Activated CD4-positive, alpha-beta T cell treated with anti-CD3 and anti-CD28 coated beads, Interleukin-2, amount 50 U/mL, for 48 hours (primary cell): ENCODE measurements at places on chromosomes 7 and 10.

- no peak for DNase-seq
Observed at GRCh38 chr7:56092789-56093531, at the start of gene PHKG1. TSS of gene PHKG1 (minus strand) at chr7:56092952. CDS start at chr7:56088941, 4,011 bp downstream.

GRCh38 chr10:113099431-113100183 is 149.6 kb downstream of the TCF7L2 start:
- DNase-seq: no peak

GRCh38 chr10:72014785-72015480 is 50.7 kb downstream of the CHST3 start:
- no peak for DNase-seq

DNA sequence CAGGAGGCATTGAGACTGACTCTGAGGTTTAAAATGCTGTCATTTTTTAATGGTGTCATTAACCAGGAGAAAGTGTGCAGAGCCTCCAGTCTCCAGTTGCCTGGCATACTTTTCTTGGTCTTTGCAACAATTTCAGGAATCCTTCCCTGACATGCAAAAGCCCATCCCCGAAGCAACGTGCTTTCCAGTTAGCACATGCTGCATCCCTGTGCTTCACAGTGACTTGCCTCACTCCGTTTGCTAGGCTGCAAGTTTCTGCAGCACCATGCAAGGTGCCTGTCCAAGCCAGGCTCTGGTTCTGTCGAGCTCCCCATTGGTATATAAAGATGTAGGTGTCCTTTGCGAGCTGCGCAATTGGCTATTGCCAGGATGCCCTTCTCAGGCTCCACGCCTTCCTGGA is 135.0 kb downstream of the GALNT17 start:
- no peak for DNase-seq

DNA sequence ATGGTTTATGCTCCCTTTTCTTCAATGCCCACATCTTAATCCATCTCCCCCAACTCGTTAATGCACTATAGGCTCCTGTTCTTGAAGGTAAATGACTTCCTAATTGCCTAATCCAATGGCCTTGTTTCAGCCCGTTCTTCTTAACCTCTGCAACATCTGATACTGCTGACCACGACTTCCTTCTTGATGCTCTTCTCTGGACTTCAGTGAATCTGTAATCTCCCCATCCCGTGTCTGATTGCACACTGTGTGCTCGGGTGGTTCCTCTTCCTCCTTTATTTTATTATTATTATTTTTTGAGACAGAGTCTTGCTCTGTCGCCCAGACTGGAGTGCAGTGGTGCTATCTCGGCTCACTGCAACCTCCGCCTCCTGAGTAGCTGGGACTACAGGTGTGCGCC is 58.9 kb downstream of the HIPK2 start:
- DNase-seq: no peak

GRCh38 chr7:159144758-159145489 is at the start of gene VIPR2:
TSS of gene VIPR2 (minus strand) at chr7:159144867. CDS start at chr7:159144771, 96 bp downstream.
- peak; percentile 12 for DNase-seq

- no peak for DNase-seq
Observed at GRCh38 chr10:3775696-3776551, 9.1 kb downstream of the KLF6 start.

GRCh38 chr10:97584060-97584797 is at the start of gene HOGA1:
TSS of gene HOGA1 (plus strand) at chr10:97584389. CDS start at chr10:97584704, 315 bp downstream.
- no peak for DNase-seq

- no peak for DNase-seq
Observed at GRCh38 chr7:1454542-1454941, 4.7 kb downstream of the MICALL2 start.

- no peak for DNase-seq
Observed at GRCh38 chr7:97480772-97481390, 251.0 kb upstream of the TAC1 start.

GRCh38 chr7:90413185-90413528 is 9.9 kb downstream of the CLDN12 start:
- DNase-seq: no peak

- DNase-seq: no peak
Observed at GRCh38 chr10:102514487-102515311, 10.9 kb downstream of the SUFU start.

DNA sequence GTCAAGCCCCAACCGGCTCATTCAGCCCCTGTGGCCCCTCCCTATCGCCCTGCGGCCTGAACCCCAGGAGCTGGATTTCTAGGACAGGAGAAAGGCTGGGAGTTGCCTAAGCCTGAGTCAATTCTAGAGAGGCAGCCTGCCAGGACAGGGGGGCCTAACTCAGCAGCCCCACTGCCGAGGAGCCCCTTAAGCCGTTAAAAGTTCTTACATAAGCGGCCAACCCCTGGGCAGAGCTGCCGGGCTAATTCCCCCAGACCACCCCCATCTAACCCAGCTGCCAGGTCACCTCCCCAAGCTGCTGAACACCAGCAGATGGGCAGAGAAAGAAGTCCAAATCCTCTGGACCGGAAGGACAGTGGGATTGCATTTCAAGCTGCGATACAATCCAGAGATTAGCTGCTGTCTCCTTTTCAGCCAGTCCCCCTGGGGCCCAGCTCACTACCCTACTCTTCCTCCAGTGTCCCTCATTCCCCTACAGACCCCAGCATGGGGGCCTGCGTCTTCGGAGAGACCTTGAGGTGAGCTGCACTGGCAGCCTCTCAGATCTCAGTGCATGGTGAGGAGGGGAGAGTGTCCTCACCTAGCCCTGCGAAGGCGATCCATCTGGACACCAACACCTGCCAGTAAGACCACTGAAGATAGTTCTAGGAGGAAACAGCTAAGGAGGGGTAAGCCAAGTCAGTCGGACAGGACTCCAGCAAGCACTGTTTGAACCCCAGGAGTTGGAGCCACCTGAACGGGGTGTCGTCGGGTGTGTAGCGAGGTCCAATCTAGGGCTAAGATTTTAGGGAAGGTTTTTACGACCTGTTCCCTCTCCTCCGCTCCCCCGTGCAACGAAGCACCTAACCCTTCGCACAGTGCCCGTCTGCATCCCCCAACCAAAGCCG is 830 bp downstream of the IMPDH1 start:
- DNase-seq: no peak

GRCh38 chr10:59954296-59954695 is 47.9 kb upstream of the CCDC6 start:
- DNase-seq: no peak

DNA sequence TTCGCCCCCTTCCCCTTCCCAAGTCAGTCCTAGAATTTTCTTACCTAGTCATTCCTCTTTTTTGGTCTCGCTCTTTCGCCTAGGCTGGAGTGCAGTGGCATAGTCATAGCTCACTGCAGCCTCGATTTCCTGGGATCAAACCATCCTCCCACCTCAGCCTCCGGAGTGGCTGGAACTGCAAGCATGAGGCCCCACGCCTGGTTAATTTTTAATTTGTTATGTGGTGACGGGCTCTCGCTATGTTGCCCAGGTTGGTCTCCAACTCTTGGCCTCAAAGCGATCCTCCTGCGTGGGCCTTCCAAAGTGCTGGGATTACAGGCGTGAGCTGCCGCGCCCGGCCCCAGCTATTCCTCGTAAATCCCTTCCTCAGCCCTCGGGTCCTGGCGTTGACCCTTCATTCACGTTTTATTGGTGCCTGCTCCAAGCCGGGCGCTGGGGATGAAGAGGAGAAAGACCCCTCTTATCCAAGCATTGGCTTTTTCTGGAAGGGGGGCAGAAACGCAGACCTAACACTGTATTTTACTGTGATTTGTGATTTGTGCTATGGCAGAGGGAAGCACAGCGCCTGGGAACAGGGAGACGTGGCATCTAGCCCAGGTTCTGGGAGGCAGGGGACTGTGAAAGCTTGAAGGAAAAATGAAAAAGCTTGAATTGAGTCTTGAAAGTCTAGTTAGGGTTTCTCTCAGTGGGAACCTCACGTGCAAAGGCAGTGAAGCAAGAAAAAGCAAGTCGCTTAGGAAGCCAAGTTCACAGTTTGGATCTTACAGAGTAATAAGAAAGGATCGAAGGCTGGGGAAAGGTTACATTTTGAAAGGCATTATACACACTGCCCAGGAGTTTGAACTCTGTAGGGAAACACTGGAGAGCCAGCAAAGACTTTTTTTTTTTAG is 516 bp downstream of the ZNHIT1 start:
- DNase-seq: no peak

- no peak for DNase-seq
Observed at GRCh38 chr7:133150760-133151159, 68.9 kb upstream of the CHCHD3 start.

DNA sequence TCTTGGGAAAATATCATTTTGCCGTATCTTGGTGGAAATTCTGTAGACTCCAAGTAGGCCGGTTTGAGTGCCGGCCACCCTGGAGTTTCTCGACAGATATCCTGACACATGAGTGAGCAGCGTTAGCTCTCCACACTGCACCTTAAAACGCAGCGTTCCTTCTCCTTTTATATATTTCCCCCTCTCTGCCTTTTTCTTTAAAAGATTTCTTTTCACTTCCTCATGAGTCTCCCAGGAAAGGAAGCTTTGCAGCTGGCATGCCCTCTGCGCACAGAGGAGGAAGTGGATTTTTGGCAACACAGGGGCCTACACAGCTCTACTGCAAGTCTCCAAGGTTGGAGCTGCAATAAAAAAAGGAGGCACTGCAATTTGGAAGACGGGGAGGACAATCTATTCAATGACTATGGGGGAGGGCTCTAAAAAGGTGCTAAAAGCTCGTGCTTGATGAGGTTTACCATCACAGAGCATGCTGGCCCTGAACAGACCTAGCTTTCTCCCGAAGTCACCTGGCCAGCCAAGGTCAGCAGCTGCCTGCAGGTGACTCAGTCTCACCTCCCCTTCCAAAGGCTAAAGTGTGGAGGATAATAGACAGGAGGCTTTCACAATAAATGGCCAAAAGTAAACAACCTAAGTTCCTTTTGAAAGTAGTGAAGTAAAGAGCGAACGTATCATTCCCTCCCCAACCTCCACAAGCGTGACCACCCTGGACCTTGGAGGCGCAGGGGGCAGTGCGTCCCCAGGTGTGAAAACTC is 252.8 kb downstream of the ZMYND11 start:
- DNase-seq: no peak

DNA sequence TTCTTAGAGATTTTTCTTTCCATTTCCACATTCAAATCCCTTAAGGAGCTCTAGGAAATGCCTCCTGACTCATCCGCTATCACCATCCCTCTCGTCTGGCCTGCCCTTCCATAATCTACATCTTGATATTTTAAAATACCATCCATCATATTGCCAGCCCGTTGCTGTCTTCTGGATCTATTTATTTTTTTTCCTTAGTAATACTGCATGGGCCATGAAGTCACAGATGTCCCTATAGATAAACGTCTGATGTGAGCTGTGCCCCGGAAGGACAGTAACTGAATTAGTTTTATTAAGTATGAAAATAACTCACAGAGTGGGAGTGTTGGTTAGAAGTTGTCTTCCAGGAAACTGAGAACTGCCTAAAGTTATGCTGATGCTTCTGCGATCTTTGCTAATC is 76.2 kb downstream of the KLF6 start:
- no peak for DNase-seq

DNA sequence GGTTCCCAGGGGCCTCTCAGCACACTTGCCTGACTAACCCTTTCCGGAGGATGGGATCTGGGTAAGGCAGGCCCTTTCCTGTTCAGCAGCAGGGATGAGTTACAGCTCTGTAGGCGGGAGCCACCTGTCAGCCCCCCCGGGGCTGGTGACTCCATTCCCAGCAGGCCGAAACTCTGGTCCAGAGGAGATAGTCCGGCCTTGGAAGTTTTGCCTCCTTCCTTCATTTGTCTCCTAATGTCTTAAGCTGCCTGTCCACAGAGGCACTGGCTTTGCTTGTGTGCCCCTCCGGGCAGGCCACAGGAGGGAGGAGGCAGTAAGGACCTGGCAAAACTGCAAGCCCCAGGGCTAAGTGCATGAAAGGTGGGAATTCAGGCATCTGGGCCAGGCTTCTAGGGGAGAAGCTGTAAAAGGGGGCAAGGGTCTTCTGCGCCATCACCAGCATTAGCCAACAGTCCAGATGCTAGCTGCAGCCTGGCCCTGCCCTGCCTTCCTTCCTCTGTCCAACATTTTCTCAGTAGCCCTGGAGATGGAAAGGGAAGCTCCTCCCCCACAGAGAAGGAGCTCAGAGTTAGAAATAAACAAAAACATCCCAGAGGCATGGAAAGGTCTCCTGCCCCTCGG is 1.2 kb downstream of the ADIRF start:
- no peak for DNase-seq

DNA sequence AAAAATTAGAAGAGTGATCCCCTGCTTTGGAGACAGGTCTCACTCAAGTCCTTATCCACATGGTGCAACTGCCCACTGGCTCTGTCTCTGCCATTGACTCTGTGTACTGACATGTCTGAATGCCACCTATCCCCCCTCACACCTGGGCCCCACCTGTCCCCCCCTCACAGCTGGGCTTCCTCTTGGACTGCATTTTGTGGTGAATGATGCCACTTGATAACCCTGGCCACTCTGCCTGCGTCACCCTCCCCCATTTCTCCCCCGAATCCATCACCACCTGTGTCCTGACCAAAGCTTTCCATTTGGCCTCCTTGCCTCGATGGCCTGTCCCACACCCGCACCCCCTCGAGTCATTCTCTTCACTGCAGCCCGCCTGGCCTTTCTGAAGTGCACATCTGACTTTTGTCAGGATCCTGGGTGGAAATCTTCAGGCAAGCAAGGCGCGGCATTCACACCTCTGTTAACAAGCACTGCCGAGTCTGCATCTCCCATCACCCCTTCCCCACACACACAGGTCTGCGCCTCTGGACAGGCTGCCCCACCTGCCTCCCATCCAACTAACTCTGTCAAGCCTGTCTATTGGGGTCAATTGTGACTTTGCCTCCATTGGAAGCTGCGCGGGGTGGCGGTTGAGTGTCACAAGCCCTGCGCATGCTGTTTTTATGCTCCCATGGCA is 175.3 kb upstream of the KLF14 start:
- peak; percentile 26 for DNase-seq

DNA sequence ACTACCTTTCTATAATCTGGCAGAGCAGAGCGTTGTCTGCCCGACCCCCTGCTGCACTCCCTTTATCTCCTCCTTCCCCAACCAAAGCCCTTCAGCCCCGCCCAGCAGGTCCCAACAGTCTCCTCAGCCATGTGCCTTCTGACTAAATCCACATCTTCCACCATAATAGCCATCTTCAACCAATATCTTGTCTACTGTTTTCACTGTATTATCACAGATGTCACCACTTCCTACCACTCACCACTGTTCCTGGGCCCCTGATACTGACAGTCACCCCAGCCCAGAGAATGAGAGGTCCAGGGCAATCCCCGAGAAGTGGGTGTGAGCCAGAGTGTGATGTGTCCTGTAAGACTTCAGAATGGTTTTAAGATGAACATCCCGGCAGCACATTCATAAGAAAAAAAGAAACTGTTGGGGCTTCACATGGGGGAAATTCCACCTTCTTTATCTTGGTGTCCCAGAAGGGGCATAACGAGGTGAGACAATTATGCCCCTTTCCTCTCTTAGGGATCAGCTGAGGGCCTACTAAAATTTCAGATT is 25.3 kb downstream of the CCDC6 start:
- DNase-seq: peak; percentile 84
